H9 (cell line): ENCODE measurements at places on chromosomes 4 and X.

- DNase-seq = peak; percentile 87
Observed at GRCh38 chr4:24488399-24489164, 95.8 kb downstream of the DHX15 start.

DNA sequence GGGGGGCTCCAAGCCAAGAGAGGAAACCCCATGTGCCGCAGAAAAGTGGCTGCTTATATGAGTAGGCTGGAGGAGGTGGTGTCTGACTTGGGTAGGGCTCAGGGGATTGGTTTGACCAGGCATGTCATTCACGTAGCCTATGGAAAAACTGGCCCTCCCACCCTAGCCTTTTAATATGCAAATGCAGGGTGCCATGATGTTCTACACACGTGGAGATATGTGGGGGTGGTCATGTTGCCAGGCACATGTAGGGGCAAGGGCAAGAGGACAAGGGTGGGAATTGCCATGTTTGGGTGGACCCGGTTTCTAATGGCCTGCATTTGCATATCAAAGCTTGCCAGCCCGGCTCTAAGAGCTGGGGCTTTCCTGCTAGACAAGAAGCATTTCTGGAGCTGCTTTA is 86.9 kb upstream of the SHISA3 start:
- DNase-seq = peak; percentile 66

- DNase-seq = no peak
Observed at GRCh38 chr4:5870701-5871100, 22.2 kb downstream of the CRMP1 start.

DNA sequence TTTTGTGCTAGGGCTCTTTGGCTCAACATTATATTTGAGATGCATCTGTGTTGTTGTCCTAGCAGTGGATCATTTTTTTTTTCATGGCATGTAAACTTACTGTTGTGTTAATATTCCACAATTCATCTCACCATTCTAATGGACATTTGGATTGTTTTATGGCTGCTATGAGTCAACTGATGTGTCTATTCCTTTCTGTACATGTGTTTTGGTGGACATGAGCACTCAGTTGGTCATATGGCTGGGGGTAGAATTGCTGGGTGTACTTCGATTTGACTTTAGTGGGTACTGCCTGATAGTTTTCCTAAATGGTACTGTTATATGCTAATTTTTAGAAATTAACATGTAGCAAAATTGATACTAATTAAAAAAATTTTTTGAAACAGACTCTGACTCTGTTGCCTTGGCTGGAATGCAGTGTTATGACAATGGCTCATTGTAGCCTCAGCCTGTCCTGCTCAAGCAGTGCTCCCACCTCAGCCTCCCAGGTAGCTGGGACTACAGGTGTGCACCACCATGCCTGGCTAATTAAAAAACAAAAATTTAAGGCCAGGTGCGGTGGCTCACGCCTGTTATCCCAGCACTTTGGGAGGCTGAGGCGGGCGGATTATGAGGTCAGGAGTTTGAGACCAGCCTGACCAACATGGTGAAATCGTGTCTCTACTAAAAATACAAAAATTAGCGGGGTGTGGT is 9.0 kb downstream of the FAM193A start:
- no peak for DNase-seq

- DNase-seq = no peak
Observed at GRCh38 chr4:36241771-36242170, 2.5 kb downstream of the ARAP2 start.

DNA sequence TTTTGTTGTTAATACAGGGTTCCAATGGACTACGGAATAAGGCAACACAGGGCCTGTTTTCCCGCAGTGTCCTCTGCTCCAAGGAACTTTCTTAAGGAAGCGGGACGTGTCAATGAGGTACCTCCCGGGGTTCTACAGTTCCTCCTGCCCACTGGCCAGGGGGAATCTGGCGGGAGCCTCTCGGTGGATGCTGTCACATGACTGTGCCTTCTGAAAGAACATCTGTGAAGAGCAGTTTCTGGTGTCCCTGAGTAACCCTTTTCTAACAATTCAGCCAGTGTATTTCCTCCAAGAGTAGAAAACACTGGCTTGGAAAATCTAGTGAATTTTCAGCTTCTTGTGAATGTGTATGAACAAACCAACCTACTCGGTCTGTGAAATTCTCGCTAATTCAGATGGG is 32.7 kb downstream of the MFAP3L start:
- no peak for DNase-seq
